ENCODE measurements at places on chromosomes 7 and 10.

GRCh38 chr7:70354409-70355169 is 756.3 kb downstream of the AUTS2 start:
- DNase-seq = no peak

- DNase-seq = no peak
Observed at GRCh38 chr7:151537818-151538561, 18.3 kb upstream of the RHEB start.

DNA sequence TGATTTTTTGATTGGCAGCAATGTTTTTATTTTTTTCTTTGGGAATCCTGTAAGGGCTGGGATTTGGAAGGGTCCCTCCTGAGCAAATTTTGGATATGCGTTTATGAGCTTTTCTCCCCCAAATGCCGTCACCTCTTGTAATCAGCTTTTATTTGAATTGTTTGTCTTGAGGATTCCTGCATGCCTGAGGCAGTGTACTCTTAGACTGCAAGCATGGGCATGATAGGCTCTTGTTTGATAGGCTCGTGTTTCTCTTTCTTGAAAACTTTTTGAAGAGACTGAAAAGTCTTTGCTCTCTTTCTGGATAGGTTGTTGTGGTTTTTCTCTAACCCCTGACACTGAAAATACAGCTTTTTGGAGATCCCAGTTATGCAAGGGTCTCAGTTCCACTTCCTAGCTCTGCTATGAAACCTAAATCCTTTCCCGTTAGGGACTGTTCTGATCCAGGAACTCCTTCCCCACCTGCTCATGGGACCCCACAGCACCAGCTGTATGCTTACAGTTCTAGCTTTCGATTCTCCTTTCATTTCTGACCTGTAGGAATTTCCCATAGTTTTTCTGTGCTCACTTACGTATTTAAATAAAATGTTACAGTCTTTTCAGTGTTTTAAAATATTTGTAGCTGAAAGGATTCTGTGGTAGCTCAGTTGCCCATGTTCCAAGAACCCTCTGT is 17.2 kb downstream of the TSPAN13 start:
- DNase-seq = peak; percentile 43

GRCh38 chr10:1401071-1401965 is 336.0 kb downstream of the ADARB2 start:
- no peak for DNase-seq

- no peak for DNase-seq
Observed at GRCh38 chr7:20226860-20227259, 9.7 kb upstream of the MACC1 start.

GRCh38 chr7:54933643-54934042 is 85.2 kb upstream of the EGFR start:
- no peak for DNase-seq

DNA sequence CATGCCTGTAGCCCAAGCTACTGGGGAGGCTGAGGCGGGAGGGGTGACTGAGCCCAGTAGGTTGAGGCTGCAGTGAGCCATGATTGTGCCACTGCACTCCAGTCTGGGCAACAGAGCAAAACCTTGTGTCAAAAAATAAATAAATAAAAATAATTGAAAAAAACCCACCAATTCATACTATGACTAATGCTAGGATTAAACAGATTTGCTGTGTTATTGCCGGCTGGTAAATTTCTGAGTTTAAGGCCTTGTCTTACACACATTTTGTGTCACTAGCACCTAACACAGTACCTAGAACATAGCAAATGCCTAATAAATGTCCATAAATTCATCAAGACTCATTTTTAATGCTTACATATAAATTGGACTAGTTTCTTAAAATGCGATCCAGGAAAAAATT is 8.7 kb downstream of the ESYT2 start:
- no peak for DNase-seq

- DNase-seq = no peak
Observed at GRCh38 chr10:25028711-25029110, 12.3 kb downstream of the THNSL1 start.

GRCh38 chr7:157662981-157663716 is 326.3 kb downstream of the DNAJB6 start:
- no peak for DNase-seq

DNA sequence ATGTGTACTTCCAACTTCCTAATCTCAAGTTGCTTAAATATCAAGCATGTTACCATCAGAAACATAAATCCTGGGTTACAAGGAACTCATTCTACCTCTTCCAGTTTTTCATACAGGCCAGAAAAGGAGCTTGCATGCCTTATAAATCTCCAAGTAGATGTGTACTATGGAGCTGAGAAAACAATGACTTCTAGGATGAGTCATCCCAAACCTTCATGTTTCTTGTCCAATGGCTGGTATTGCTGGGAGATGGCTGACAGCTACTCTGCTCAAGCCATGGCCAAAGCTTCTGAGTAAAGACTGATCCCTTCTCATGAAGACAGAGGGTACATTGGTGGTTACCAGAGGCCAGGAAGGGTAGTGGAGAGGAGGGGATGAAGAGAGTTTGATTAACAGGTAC is 8.6 kb downstream of the RAPGEF5 start:
- DNase-seq = no peak

GRCh38 chr7:37050801-37051200 is 326.5 kb upstream of the AOAH start:
- no peak for DNase-seq

DNA sequence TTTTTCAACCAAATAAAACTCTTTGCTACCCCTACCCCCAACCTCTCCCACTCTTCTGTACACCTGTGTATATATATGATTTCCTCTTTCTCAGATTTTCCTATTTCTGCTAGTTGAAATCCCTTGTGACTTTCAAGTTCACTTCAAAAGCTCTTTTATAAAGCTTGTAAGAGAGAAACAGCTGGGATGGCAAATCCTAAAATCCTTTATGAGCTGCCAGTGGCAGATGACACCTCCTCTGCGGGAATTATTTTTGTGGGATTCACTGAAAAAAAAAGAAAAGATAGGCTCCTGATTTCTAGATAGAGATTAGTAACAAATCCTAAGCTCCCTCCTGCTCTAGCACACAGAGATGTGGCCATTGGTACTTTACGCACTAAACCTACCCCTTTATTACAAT is 92.9 kb downstream of the AHR start:
- no peak for DNase-seq

DNA sequence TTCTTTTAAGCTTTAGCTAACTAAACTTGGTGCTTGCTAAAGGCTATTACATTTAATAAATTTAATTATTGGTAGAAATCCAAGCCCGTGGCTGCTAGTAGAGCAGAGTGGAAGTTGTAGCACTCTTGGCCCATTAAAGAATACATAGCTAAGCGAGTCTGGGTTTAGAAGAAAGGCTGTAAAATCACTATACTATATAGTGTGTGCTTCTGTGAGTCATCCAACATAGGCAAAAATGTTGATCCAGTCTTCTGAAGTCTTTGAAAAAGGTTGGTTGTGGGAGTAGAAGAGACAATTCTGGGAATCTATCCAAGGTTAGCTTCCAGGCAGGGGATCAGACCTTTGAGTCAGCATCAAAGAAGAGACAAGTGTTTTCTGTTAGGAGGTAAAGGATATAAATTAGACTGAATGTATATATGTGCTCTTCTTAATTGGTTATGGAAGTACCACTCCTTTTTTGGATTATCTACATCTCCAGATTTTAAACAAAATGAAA is 664.2 kb downstream of the NXPH1 start:
- no peak for DNase-seq

DNA sequence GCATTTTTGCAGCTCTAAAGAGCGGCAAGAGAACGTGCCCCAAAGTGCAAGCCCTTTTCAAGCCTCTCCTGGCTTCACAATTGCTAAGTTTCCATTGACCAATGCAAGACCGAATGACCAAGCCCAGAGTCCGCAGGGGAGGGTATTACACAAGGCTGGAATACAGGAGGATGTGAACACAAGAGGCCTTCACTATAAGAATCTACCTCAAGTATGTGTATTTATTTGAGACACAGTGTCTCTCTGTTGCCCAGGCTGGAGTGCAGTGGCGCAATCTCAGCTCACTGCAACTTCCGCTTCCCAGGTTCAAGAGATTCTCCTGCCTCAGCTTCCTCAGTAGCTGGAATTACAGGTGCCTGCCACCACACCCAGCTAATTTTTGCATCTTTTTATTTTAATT is 22.2 kb upstream of the TPST1 start:
- no peak for DNase-seq

DNA sequence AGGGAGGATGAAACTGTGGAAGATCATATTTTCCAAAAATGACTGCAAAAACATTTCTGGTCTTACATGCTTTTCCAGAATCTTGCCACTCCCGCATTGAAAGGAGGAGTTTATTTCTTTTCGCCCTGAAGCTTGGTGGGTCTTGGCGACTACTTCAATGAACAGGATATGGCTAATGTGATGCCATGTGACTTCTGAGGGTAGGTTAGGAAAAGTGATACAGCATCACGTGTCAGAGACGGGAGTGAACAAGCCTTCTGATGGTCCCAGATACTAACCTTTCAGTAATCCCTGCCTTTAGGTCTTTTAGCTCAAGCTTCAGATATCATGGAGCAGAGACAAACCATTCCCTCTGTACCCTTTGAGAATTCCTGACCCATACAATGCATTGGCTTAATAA is 192.2 kb upstream of the HPS1 start:
- DNase-seq = peak; percentile 13

- no peak for DNase-seq
Observed at GRCh38 chr10:124520558-124521428, 59.2 kb downstream of the LHPP start.

- no peak for DNase-seq
Observed at GRCh38 chr10:14172336-14172950, 158.3 kb downstream of the FRMD4A start.

- no peak for DNase-seq
Observed at GRCh38 chr10:75096749-75097148, 14.7 kb upstream of the SAMD8 start.

- DNase-seq = no peak
Observed at GRCh38 chr10:81820418-81820817, 54.6 kb upstream of the NRG3 start.

DNA sequence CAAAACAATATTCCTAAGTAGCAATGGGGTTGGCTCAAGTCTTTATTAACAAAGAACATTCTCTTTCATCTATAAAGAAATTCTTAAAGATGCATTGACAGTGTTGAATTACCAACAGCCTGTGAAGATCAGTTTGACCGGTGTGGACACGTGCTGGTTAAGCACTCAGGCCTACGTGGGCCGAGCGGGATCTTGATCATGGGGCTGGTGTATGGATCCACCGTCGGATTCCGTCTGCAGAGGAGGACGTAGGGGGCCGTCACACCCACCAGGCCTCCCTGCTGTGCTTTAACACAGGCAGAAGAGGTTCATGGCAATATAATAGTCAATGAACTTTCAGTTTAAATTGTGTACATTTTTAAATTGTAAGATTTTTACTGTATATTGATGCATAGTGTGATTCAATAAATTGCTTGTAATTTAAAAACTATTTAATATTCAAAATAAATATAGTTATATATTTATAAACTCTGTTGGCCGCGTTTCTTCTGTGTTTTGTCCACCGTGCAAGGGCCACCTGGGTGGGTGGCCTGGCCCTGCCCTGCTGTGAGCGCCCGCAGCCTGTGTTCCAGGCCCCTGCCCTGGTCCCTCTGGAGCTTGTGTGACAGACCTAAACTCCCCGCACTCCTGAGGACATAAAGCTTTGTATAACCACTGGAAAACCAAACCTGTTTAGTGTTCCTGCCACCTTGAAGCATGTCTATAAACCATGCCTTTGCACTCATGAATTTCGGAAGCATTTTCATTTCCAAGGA is 1.9 kb upstream of the BHLHA15 start:
- no peak for DNase-seq

DNA sequence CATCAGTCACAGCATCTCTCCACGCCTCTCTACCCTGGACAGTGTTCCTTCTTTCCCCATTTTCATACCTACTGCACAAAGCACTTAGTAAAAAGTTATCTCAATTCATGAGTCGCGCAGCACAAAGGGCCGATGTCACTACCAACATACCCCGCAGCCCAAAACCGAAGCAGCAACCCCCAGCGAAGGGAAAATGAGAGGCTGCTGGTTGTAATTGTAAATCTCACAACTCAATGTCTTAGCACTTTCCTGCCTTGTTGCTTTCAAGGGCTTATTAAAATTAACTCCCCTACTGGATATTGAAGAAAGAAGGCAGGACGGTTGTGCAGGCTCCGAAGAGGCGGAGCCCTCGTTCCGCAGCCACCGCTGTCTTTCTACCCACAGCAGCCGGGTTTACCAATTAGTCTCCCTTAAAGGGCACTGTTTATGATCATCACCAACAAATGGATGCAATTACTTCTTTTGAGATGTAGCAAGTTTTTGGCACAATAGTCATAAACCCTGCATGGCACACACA is 6.5 kb downstream of the DIP2C start:
- DNase-seq = no peak

GRCh38 chr10:110005719-110006118 is 2.1 kb upstream of the ADD3 start:
- DNase-seq = no peak

DNA sequence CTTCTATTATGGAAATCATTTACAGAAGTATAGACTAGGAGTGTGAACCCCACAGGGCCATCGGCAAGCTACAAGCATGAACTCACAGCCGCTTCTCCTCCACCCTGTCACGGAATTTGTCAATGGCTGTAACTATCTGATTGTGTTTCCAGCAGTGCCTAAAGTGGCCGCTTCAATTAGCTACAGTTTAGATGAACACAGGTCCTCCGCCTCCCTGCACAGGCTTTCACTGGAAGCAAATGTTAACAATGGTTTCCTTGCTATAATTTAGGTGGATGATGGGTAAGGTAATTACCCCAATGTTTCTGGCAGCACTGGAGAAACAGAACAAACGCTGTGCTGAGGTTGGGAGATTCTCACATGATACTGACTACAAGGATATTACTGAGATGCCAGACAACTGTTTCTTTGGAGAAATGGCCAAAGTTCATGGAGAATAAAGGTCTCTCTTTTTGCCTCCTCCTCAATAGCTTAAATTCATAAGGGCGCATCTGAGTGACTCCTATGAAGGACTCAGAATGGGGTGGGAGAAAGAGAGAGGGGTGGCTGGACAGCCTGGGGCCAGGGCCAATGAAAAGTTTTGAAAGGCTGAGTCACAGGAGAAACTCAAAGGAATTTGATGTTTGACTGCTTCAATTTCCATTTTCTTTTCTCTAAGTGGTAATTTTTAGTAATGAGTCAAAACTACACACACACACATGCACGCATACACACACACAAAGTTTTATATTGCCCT is 78.9 kb downstream of the SVIL start:
- DNase-seq = no peak

DNA sequence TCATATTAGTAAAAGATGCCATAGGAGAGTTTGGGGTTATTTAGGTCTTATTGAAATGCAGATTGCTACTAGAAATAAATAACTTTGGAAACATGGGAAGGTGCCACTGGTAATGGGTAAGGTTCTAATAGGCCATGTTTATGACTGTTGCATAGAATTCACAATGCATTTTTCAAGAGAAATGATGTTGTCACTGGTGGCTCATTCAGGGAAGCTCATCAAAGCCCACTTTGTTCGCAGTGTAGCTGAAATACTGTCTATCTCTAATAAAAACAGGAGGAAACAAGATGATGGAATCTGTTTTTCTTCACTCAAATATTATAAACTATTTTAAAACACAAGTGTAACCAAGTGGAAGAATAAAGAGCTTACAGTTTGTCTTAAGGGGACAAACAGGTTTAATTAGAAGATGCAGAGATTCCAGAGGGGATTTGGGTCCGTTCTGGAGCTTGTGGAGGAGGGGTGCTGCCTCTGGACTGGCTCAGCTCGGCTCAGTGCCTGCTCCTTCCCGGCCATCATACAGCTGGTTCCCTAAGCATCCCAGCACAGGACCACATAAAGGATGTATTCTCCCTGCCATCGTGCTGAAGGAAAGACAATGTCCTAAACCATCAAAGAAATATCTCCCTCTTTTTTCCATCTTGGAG is 20.4 kb downstream of the OPALIN start:
- DNase-seq = no peak

GRCh38 chr10:52438119-52438518 is 124.0 kb downstream of the DKK1 start:
- DNase-seq = no peak

All from RWPE1 (cell line).